ENCODE measurements at places on chromosomes 12 and 14. TPM values are rescaled to one million over a fixed set of nuclear protein-coding genes. Genes with fewer than 3 reads are reported as not detected.

DNA sequence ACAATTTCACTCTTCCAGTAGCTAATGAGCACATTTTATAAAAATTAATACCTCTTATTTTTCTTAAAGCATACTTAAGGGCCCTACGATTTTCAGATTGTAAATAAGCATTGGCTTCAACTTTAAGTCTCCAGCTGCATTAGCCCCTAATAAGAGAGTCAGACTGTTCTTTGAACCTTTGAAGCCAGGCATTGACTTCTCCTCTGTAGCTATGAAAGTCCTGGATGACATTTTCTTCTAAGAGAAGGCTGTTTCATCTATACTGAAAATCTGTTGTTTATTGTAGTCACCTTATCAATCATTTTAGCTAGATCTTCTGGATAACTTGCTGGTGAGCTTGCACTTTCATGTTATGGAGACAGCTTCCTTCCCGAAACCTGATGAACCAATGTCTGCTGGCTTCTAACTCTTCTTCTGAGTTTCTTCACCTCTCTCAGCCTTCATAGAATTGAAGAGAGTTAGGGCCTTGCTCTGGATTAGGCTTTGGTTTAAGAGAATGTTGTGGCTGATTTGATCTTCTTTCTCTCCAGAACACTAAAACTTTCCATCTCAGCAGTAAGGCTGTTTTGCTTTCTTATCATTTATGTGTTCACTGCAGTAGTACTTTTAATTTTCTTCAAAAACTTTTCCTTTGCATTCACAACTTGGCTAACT lies 377.1 kb upstream of the RGS6 start:
- H3K27ac ChIP-seq: no peak overlapping the region
- no peak for DNase-seq
- H3K4me3 ChIP-seq: no peak overlapping the region

DNA sequence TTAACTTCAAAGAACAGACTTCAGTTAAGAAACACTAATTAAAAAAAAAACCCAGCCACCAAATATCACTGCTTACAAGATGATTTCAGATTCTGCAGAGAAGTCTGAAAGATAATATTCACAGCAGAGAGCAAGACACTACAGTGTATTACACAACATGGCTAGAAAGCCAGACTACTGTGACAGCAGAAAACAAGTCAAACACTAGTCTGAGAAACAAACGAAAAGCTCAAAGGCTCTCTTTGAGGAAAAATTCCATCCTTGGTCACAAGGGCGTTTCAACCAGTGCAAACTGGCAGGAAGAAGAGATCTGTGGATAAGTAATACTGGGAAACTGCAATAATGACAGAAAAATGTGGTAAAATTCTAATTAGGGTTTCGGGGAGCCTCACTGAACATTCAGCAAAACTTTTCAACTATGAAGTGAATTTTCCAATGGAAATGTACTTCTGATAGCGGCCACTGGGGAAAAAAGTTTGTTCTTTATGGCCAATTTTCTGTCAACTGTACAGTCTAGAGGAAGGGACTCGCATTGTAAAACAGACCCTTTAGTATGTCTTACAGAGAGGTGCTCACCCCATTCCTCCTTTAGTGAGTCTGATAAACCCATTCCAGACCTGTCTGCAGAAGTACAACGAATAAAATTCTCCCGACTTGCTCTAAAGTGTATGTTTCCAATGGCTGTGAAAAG lies 50.4 kb downstream of the ACADS start:
- peaks cover 16% of the 10 kb centered on the region for H3K4me1 ChIP-seq
- H3K4me3 ChIP-seq: no peak overlapping the region
- DNase-seq: no peak
- peaks cover 13% of the 10 kb centered on the region for H3K36me3 ChIP-seq

- no peaks in the 10 kb centered on the region for H3K36me3 ChIP-seq
- no peak overlapping the region for H3K4me3 ChIP-seq
- H3K4me1 ChIP-seq: peaks cover 21% of the 10 kb centered on the region
- H3K27me3 ChIP-seq: no peaks in the 10 kb centered on the region
These were observed 76.2 kb upstream of the FERMT2 start for GRCh38 chr14:53027041-53027440.

SERPINA10 gene
- total RNA-seq: not detected

GRCh38 chr12:50104417-50105366 lies 884 bp downstream of the GPD1 start:
- no peaks in the 10 kb centered on the region for H3K36me3 ChIP-seq
- no peaks in the 10 kb centered on the region for H3K4me1 ChIP-seq
- no peak for DNase-seq
- H3K4me3 ChIP-seq: peak overlapping the region; percentile 17
- peak overlapping the region; percentile 35 for H3K27ac ChIP-seq

All from tibial nerve (tissue), 4 donors.